ENCODE measurements at places on chromosomes 16 and 17.

GRCh38 chr16:17369421-17370222 lies 101.1 kb downstream of the XYLT1 start:
- DNase-seq, result peak; percentile 87

DNA sequence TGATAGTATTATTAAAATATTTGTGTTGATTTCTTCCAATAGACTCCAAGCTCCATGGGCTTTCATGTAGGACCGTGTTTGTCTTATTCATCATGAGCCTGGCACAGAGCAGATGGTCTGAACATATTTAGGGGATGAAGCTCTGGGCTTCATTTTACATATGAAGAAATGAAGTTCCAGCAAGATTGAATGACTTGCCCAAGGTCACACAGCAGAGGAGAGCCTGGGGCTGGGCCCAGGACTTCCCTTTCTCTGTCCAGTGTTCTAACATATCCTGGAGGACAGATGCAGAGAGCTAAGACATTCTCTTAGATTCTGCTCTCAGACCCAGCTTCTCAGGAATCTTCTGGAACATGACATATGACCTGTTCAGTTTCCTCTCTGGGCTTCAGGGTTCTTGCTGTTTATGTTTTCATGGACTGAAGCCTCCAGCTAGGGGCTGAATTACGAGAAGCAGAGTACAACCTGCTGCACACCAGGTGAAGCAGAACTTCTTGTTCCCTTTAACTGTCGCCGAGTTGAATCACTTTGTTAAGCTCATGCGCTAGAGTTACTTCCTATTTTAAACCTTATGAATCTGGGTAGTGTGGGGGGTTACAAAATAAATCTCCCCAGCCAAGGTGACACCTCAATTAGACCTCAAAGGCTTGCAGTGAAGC lies 53.6 kb downstream of the GPRC5B start:
- no peak for DNase-seq

- peak; percentile 81 for DNase-seq
Measured at GRCh38 chr17:79082311-79083190, 7.9 kb downstream of the ENGASE start.

DNA sequence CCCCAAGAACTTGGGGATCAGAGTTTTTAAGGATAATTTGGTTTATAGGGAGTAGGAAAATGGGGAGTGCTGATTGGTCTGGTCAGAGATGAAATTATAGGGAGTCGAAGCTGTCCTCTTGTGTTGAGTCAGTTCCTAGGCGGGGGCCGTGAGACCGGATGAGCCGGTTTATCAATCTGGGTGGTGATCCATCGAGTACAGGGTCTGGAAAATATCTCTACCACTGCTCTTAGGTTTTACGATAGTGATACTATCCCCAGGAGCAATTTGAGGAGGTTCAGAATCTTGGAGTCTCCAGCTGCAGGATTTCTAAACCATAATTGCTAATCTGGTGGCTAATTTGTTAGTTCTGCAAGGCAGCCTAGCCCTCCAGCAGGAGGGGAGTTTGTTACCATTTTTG lies 403.4 kb downstream of the CDH11 start:
- no peak for DNase-seq

GRCh38 chr17:17900615-17901520 lies 64.1 kb upstream of the SREBF1 start:
- peak; percentile 86 for DNase-seq
